ENCODE measurements at places on chromosomes 3 and 15.

GRCh38 chr15:65791335-65792137 lies 557 bp downstream of the DENND4A start:
- no peak for DNase-seq

DNA sequence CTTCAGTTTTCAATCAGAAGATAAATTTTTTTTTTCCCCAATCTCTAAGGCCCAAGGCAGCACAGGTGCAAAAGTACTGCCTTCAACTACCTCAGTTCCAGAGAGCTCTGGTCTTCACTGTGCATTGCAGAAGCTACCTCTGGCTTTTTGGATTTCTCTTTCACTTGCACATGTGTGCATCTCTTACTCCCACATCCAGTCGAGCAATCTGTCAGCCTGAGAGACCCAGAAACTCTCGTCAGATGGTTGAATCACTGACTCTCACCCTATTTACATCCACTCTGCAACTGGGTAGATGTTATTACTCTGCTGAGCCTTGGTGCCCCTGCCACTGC lies 813.8 kb downstream of the NR2F2 start:
- no peak for DNase-seq

DNA sequence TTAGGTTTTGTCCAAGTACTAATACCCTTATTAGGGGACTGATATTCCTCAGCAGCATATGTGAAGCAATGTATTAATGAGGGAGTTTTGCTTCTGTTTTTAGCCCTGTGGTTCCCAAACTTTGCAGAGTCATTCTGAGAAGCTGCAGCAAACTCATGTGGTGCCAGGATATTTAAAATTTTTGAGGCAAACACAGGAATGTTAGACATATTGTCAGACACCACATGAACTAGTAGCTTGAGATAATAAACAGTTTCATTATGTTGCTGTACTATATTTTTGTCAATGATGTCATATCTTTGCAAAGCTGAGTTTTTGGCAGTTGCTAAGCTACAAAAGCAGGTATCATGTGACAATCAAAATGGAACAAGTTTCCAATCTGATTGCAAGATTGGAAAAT lies 36.6 kb downstream of the ATP6V1A start:
- peak; percentile 27 for DNase-seq

GRCh38 chr3:135898774-135899173 lies 66.8 kb upstream of the PPP2R3A start:
- DNase-seq: no peak

GRCh38 chr3:113259196-113259595 lies 47.8 kb downstream of the BOC start:
- no peak for DNase-seq

DNA sequence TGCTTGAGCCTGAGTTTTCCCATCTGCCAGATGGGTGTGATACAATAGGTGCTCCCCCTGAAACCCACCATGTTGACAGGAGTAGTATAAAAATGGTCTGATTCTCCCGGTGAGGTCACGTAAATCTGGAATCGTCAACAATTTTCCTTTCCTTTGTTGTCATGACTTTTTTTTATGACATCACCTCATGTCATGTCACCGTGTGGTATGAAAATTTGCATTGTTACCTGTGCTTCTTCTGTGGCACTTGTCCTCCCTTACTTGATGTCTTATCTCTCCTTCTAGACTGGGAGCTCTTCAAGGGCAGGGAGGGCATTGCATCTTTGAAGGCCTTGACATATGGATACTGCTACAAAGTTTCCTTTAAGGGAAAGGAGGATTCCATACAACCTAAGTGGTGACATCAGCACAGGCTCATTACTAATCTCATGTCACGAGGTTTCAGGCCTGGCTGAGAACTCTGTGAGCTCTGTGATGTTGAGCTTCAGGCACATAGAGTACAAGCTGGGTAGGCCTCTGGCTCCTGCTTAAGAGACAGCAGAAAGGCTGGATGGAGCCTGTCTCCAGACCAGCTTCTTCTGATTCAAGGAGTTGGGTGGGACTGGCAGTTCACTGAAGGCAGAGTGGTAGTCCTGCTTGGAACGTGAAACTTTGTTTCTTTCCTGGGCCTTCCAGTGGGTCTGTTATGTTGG lies 66.3 kb downstream of the LPP start:
- no peak for DNase-seq

- DNase-seq: no peak
Observed at GRCh38 chr3:18075799-18076198, 333.4 kb upstream of the TBC1D5 start.

GRCh38 chr3:122975163-122975923 lies 52.2 kb downstream of the SEMA5B start:
- DNase-seq: peak; percentile 19

All from bronchial epithelial cell (primary cell).